ENCODE measurements at places on chromosomes 11 and 22.

- no peak for DNase-seq
Observed at GRCh38 chr22:49429066-49429465, 398.6 kb downstream of the BRD1 start.

DNA sequence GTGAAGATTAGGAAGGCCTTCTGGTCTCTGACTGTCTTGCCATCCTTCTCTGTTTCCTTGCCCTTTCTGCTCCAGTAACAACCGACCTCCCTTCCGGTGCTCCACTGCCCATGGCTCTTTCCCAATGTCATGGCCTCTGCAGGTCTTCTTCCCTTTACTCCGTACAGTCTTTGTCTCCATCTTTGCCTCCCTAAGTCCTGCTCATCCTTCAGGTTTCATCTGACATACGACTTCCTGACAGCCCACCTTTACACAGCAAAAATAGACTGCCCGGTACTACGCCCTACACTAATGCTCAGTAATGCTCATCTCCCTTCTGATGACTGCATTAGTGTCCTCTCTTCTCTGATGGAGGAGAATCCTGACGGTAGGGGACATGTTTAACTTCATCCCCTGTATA is 63.9 kb downstream of the FBXO7 start:
- no peak for DNase-seq

GRCh38 chr11:45644981-45645889 is 20.2 kb downstream of the CHST1 start:
- DNase-seq, result no peak

DNA sequence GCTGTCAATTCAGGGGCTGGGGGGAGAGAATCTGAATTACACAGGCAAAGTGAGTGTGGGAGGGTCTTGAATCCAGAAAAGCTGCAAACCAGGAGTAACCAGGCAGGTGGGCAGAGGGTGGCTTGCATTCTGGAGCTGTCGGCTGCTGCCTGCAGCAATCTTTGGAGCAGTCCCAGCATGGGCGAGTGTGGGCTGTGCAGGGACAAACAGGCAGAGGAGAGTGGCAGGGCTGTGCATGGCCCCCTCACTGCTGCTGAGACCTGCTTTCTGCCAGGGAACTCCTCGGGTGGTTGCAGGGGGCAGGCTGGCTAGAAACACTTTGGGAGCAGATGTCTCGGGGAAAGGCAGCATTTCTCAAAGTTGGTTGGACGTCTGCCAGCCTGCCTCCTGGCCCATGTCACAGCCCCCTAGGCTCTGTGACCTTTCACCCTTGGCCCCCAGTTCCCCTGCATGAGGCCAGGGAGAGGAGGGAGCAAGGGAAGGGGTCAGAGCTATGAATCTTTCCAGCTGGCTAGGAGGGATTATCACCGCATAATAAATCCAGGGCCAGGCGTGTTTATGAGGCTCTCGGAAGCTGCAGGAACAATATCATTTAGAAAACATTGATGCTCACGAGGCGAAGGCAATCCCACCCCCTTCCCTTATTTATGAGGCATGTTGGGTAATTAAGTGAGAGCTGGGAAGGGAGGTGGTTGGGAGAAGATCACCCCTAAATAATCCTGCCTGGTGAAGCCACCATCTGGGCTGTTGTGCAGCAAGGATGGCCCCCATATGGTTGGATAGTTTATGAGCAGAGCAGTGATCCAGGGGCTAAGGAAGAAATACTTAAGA is 212.3 kb upstream of the NCAM1 start:
- no peak for DNase-seq

DNA sequence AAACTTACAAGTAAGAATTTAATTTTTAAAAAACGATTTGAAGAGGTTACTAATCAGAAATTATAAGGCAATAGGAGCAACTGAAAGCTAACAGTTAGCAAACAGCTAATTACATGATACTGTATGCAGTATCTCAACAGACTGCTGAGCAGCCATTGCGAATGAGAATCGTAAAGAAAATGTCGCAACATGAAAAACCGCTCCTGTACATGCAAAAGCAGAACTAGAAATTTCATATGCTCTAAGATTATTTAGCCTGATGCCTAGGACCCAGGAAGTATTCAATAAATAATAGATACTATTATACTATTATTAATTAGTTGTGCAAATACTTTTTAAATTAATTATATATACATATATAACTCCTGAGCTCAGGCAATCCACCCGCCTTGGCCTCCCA is 48.7 kb upstream of the EP300 start:
- no peak for DNase-seq

DNA sequence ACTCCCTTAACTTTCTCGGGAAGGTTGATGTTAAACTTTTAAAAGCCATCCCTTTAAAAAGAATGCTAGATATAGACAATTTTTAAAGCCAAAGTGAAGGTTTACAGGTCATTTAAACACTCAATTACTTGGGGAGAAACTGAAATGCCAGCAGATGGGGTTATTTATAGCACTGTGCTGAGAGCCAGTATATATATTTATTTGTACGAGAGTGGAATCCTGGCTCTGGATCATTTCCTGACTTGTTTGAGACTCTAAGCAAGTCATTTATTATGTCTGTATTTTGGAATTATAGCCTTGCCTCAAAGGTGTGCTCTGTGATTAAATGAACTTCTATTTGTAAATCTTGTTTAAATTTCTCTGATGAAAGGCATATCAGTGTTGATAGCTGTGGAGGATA is 6.8 kb upstream of the ZBED5 start:
- no peak for DNase-seq

DNA sequence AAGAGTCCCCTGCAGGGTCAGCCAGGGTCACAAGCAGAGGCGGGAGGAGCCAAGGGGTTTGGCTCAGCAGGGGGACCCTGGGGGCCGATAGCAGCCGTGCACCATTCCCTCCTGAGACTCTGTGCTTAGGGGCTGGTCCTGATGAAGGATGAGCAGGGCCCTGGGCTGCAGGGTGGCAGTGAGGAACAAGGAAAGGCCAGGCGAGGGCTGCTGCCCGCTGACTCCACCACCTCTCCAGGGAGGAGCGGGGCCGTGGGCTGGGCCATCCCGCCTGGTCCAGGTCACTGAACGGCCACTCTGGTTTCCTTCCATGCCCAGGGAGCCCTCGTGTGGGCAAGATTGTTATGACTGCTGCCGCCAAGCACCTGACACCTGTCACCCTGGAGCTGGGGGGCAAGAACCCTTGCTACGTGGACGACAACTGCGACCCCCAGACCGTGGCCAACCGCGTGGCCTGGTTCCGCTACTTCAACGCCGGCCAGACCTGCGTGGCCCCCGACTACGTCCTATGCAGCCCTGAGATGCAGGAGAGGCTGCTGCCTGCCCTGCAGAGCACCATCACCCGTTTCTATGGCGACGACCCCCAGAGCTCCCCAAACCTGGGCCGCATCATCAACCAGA is 9.2 kb upstream of the NDUFS8 start:
- no peak for DNase-seq

GRCh38 chr11:115737875-115738274 is 233.7 kb upstream of the CADM1 start:
- DNase-seq, result no peak
